ENCODE measurements at places on chromosomes 2 and 18. TPM values are rescaled to one million over a fixed set of nuclear protein-coding genes. Genes with fewer than 3 reads are reported as not detected.

- H3K27me3 ChIP-seq, result no peaks in the 10 kb centered on the region
- H3K27ac ChIP-seq, result no peak overlapping the region
- H3K4me3 ChIP-seq, result no peak overlapping the region
- no peaks in the 10 kb centered on the region for H3K4me1 ChIP-seq
- no peak for DNase-seq
- H3K36me3 ChIP-seq, result no peaks in the 10 kb centered on the region
Measured at GRCh38 chr2:236874866-236875481, 210.7 kb upstream of the COPS8 start.

- H3K27ac ChIP-seq, result no peak overlapping the region
- no peak overlapping the region for H3K4me3 ChIP-seq
- H3K36me3 ChIP-seq, result peaks cover 34% of the 10 kb centered on the region
- DNase-seq, result no peak
- H3K27me3 ChIP-seq, result no peaks in the 10 kb centered on the region
- H3K4me1 ChIP-seq, result peaks cover 75% of the 10 kb centered on the region
Measured at GRCh38 chr2:101827246-101827645, 129.7 kb downstream of the MAP4K4 start.

DNA sequence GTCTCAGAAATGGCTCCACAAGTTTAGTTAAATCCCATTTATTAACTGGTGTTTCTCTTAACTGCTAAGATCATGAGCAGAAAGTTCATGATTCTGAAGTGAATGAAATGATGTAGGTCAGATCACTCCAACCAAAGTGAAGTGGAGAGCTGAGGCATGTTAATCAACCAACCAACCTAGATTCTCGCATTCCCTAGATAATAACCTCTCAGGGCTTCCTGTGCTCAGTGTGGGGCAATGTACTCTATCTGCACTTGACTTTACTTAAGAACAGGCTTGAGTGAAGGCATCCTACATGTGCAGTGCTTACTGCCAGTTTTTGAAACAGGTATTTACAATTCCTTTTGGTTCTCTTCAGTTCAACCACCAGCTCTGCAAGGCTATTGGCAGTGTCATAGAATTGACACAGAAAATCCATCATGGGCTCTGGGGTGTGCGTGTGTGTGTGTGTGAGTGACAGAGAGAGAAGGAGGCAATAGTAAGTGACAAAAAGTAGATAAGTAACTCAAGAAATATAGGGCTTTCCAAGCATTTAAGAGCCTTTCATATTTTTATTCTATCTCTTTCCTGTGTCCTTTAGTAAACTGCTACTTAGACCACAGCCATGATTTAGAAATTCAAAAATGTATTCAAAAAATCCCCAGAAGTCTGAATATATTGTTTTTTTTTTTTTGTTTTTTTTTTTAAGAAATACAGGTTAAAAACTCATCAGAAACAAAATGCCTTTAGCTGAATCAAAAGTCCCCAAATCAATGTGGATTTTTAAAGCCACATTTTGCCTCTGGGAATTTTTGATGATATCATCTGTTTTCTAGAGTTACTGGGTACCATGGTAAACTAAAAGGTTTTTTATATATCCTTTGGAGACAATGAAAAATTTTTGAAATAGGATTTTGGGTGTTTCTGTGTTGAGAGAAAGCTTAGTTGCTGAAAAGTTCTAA, 28.6 kb downstream of the DOCK10 start:
- peaks cover 77% of the 10 kb centered on the region for H3K4me1 ChIP-seq
- H3K27ac ChIP-seq, result no peak overlapping the region
- DNase-seq, result no peak
- no peak overlapping the region for H3K4me3 ChIP-seq
- no peaks in the 10 kb centered on the region for H3K36me3 ChIP-seq
- no peaks in the 10 kb centered on the region for H3K27me3 ChIP-seq

- no peak for DNase-seq
- no peaks in the 10 kb centered on the region for H3K36me3 ChIP-seq
- no peaks in the 10 kb centered on the region for H3K27me3 ChIP-seq
Measured at GRCh38 chr2:217195658-217196446, 336.0 kb upstream of the TNP1 start.

GRCh38 chr2:239608260-239608659, 207.4 kb upstream of the HDAC4 start:
- no peak for DNase-seq
- no peak overlapping the region for H3K27ac ChIP-seq
- no peaks in the 10 kb centered on the region for H3K27me3 ChIP-seq
- H3K4me1 ChIP-seq, result peaks cover 5% of the 10 kb centered on the region

GRCh38 chr2:167701651-167702050, 545.7 kb downstream of the STK39 start:
- no peaks in the 10 kb centered on the region for H3K36me3 ChIP-seq
- no peak overlapping the region for H3K4me3 ChIP-seq
- DNase-seq, result no peak
- H3K4me1 ChIP-seq, result no peaks in the 10 kb centered on the region
- H3K27me3 ChIP-seq, result no peaks in the 10 kb centered on the region

DNA sequence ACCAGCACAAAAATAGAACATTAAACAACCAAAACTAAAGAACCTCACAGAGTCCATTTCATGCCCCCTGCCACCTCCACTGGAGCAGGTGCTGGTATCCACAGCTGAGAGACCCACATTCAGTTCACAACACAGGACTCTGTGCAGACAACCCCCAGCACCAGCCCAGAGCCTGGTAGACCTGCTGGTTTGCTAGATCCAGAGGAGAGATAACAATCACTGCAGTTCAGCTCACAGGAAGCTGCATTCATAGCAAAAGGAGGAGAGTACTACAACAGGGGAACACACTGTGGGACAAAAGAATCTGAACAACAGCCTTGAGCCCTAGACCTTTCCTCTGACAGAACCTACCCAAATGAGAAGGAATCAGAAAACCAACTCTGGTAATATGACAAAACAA, 326.7 kb downstream of the METTL4 start:
- H3K27me3 ChIP-seq, result no peaks in the 10 kb centered on the region
- no peaks in the 10 kb centered on the region for H3K36me3 ChIP-seq
- no peaks in the 10 kb centered on the region for H3K4me1 ChIP-seq
- H3K4me3 ChIP-seq, result no peak overlapping the region
- H3K27ac ChIP-seq, result no peak overlapping the region

DNA sequence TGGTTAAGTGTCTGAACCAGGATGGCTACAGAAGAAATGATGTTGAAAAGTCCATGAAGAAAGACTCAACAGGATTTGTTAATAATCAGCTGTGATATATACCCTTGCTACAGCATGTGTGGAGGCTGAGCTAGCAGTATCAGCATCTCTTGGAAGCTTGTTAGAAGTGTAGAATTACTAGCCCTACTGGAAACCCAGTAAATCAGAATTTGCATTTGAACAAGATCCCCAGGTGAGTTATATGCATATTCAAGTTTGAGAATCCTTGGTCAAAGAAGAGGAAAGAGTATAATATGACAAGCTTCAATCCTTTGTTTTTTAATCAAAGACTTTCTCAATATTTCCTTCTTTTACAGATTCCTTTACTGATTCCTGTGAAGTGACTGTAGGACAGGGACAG, 109.0 kb upstream of the KCNJ3 start:
- no peak overlapping the region for H3K4me3 ChIP-seq
- H3K27ac ChIP-seq, result no peak overlapping the region
- no peaks in the 10 kb centered on the region for H3K4me1 ChIP-seq
- no peaks in the 10 kb centered on the region for H3K27me3 ChIP-seq

GRCh38 chr18:70047931-70048603, 100.4 kb upstream of the CD226 start:
- no peaks in the 10 kb centered on the region for H3K27me3 ChIP-seq
- no peak for DNase-seq
- H3K4me3 ChIP-seq, result no peak overlapping the region
- no peak overlapping the region for H3K27ac ChIP-seq
- H3K4me1 ChIP-seq, result no peaks in the 10 kb centered on the region

DNA sequence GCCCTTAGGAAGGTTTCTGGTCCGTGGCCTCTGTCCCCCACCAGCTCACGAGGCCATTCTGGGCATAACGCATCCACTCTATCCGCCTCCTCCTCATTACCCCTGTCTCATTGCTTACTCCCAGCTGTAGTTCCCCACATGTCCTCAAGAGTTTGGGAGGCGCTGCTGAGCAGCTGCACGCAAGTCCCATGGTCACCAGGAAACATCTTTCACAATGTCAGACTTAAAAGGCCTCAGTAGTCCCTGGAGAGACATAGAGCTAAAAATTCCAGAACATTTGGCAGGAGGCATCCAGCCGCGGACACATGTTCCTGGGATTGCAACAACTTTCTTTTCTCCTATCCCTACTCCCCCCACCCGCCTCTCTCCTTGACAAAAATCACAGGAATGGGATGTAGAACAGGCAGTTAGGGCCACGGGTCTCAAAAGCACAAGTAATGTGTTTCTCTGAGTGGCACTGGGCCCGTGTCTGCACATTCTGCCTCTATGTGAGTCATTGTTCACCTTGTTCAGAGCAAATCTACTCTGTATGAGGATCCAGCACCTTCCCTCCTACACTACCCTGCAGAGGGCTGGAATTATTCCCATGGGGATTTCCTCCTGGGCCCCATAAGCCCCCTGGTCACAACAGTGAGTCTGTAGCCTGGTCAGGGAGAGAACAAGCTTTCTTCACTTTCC, 8.1 kb downstream of the LBH start:
- peaks cover 34% of the 10 kb centered on the region for H3K36me3 ChIP-seq
- H3K27me3 ChIP-seq, result no peaks in the 10 kb centered on the region
- DNase-seq, result peak; percentile 77

- H3K27ac ChIP-seq, result no peak within 1 kb of the TSS
- no peak for DNase-seq
- no peaks in the 10 kb centered on the region for H3K36me3 ChIP-seq
- no peaks in the 10 kb centered on the region for H3K27me3 ChIP-seq
Measured at GRCh38 chr2:186848873-186849578, at the start of gene ZSWIM2. TSS of gene ZSWIM2 (minus strand) at chr2:186849170. CDS start at chr2:186849130, 40 bp downstream.

DNA sequence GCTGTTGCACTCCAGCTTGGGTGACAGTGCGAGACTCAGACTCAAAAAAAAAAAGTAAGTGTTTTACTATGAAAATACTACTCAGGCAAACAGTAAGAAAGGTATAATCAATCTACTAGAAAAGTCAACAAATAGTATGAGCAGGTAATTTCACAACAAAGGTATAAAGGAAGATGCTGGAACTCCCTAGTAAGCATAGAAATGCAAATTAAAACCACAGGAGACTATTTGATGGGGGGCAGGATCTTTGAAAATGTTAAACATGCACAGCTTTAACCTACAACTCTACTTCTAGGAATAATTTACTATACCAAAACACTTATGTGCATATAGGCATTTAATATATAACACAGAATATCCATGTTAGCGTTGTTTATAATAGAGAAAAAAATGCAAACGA, 24.3 kb upstream of the TNFAIP6 start:
- no peaks in the 10 kb centered on the region for H3K36me3 ChIP-seq
- H3K27me3 ChIP-seq, result no peaks in the 10 kb centered on the region
- DNase-seq, result no peak
- H3K4me1 ChIP-seq, result no peaks in the 10 kb centered on the region
- H3K27ac ChIP-seq, result no peak overlapping the region
- H3K4me3 ChIP-seq, result no peak overlapping the region

- no peak overlapping the region for H3K27ac ChIP-seq
- H3K4me1 ChIP-seq, result no peaks in the 10 kb centered on the region
- H3K4me3 ChIP-seq, result no peak overlapping the region
- DNase-seq, result no peak
Measured at GRCh38 chr18:45417392-45417791, 197.9 kb upstream of the SLC14A2 start.

The PDCD1 gene
- polyA plus RNA-seq, result 12.4 TPM

The SIGLEC15 gene
- polyA plus RNA-seq, result not detected

The KCNG3 gene
- polyA plus RNA-seq, result not detected

Data from CD4-positive, alpha-beta memory T cell (primary cell).